Heart left ventricle (tissue), 16 donors: ENCODE measurements at places on chromosomes 6 and 20. TPM values are rescaled to one million over a fixed set of nuclear protein-coding genes. Genes with fewer than 3 reads are reported as not detected.

GRCh38 chr20:60010689-60011458, 52.7 kb downstream of the CDH26 start:
- H3K36me3 ChIP-seq = no peaks in the 10 kb centered on the region
- peaks cover 4% of the 10 kb centered on the region for H3K4me1 ChIP-seq
- no peak for DNase-seq
- H3K27me3 ChIP-seq = no peaks in the 10 kb centered on the region

GRCh38 chr20:62831361-62831788, 14.5 kb downstream of the COL9A3 start:
- H3K27ac ChIP-seq = no peak overlapping the region
- no peak overlapping the region for H3K4me3 ChIP-seq
- no peaks in the 10 kb centered on the region for H3K4me1 ChIP-seq
- peak; percentile 36 for DNase-seq
- no peaks in the 10 kb centered on the region for H3K27me3 ChIP-seq

- no peak overlapping the region for H3K27ac ChIP-seq
- no peaks in the 10 kb centered on the region for H3K4me1 ChIP-seq
- no peaks in the 10 kb centered on the region for H3K36me3 ChIP-seq
- DNase-seq = no peak
- H3K27me3 ChIP-seq = peaks cover 3% of the 10 kb centered on the region
These were observed 30.3 kb downstream of the LRFN2 start for GRCh38 chr6:40556881-40557280.

SRSF3 gene
- 162 TPM for total RNA-seq

- no peak overlapping the region for H3K27ac ChIP-seq
- no peaks in the 10 kb centered on the region for H3K4me1 ChIP-seq
- no peaks in the 10 kb centered on the region for H3K27me3 ChIP-seq
These were observed 204.4 kb downstream of the TAF4 start for GRCh38 chr20:61861054-61861841.

SLC17A4 gene
- not detected for total RNA-seq

DNA sequence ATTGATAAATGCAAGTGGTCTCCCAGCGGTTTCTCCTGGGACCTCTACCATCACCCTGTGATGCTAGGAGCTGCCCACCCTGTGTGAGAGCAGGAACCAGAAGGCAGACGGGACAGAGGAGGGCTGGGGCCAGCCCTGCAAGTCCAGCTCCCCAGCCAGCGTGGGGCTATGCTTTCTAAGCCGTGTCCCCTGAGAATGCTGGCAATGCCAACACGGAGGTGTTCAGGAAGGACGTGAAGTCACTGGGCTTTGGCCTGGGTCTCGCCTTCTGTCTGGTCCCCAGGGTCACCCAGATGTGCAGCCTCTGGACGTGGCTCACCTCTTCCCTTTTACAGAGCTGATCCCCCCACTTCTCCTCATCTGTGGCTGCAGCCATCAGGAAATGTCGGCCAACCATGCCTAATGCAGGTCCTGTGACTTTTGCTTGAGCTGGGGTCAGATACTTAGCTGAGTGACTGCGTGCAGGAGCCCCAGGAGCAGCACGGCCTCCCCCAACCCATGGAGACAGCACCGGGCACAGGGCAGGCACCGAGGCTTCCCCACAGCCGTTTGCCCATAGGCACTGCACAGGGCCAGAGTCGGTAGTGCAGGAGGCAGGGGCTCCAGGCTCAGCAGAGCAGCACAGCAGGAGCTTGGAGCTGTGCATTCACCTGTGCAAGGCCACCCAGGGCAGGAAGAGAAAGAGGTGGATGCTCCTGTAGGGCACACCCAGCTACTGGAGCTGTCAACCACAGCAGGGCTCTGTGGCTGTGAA, 66.2 kb downstream of the GNAS-AS1 start:
- no peak for DNase-seq
- H3K4me1 ChIP-seq = no peaks in the 10 kb centered on the region
- H3K4me3 ChIP-seq = no peak overlapping the region

GRCh38 chr6:3697609-3698008, 53.9 kb downstream of the PXDC1 start:
- no peaks in the 10 kb centered on the region for H3K4me1 ChIP-seq
- H3K27ac ChIP-seq = no peak overlapping the region
- no peaks in the 10 kb centered on the region for H3K36me3 ChIP-seq
- H3K27me3 ChIP-seq = no peaks in the 10 kb centered on the region
- no peak overlapping the region for H3K4me3 ChIP-seq

DNA sequence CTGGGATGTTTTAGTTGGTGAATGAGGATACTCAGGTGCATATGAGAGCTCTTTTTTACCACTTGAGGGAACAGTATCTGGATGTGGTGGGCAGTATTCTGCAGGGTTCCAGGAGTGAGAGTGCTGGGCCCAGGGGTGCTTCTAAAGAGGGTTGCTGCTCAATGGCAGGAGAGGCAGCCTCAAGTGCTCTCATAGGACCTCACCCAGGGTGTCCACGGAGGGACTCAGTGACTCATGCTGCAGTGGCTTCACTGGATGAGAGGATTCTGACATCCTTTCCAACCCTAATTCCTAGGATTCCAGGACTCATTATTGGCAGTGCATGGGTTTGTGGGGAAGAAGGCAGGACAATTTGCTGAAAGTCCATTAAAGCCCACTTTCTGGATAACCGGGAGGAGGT, 176.6 kb upstream of the FERMT1 start:
- no peak overlapping the region for H3K27ac ChIP-seq
- DNase-seq = no peak
- no peak overlapping the region for H3K4me3 ChIP-seq
- no peaks in the 10 kb centered on the region for H3K27me3 ChIP-seq
- peaks cover 2% of the 10 kb centered on the region for H3K4me1 ChIP-seq

DNA sequence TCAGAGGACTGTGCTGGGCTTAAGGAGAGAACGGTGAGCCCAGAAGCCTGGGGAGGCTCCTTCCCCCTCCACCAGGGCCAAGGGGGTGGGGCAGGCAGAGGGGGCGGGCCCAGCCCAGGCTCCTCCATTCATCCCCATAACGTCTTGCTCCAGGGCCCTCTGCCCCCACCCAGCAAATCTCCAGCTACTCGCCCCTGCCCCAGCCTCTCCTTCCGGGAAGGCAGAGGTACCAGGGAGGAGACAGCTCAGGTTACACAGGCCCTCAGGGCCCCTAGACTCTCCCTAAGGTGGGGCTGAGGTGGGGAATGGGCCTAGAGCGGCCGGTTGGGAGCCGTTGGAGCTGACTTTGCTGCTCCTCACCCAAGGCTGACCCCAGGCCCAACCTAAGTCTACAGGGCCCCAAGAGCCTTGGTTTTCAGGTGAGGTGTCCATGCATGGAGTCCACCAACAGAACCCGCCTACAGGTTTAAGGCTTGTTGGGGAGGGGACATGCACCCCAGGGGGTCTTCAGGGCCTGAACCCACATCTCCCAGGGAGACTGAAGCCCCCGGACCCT, 1.2 kb downstream of the LAMA5 start:
- H3K36me3 ChIP-seq = no peaks in the 10 kb centered on the region
- peaks cover 36% of the 10 kb centered on the region for H3K27me3 ChIP-seq
- H3K4me3 ChIP-seq = peak overlapping the region; percentile 92
- peaks cover 22% of the 10 kb centered on the region for H3K4me1 ChIP-seq
- DNase-seq = peak; percentile 56

DNA sequence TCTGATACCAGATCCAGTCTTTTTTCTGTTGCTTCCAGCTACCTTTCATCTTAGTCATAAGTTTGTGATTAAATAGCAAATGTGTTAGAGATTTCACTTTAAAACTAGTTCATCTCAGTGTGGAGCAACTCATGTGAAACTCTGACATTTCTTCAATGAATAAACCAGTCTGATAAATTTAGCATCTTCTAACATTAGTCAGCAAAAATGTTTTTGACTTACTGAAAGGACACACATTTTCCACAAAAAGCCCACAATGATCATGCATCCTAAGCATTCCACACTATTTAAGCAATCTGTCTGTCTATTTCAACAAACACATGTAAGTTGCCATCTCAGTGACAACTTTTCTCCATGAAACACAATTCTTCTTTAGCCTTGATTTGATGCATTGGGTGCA, 222.2 kb upstream of the SLC35B3 start:
- H3K4me1 ChIP-seq = no peaks in the 10 kb centered on the region
- no peak overlapping the region for H3K27ac ChIP-seq
- H3K4me3 ChIP-seq = no peak overlapping the region

DNA sequence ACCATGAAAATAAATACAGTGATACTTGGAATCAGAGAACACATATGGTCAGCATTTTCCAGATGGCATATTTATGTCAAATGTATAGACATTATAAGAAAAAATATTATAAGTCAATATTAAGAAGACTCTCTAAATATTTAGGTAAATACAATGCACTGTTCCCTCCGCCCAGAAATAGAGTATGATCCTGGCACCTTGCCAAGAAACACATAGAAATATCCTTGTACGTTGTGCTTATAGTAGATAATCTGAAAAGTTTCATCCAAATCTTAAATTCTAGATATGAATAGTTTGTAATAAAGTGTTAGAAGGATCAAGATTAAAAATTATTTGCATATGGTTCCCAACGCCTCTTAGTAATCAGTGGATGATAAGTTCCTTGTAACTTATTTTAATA, 645.8 kb upstream of the GJE1 start:
- no peaks in the 10 kb centered on the region for H3K4me1 ChIP-seq
- H3K4me3 ChIP-seq = no peak overlapping the region
- no peaks in the 10 kb centered on the region for H3K27me3 ChIP-seq
- H3K36me3 ChIP-seq = no peaks in the 10 kb centered on the region
- DNase-seq = no peak

DNA sequence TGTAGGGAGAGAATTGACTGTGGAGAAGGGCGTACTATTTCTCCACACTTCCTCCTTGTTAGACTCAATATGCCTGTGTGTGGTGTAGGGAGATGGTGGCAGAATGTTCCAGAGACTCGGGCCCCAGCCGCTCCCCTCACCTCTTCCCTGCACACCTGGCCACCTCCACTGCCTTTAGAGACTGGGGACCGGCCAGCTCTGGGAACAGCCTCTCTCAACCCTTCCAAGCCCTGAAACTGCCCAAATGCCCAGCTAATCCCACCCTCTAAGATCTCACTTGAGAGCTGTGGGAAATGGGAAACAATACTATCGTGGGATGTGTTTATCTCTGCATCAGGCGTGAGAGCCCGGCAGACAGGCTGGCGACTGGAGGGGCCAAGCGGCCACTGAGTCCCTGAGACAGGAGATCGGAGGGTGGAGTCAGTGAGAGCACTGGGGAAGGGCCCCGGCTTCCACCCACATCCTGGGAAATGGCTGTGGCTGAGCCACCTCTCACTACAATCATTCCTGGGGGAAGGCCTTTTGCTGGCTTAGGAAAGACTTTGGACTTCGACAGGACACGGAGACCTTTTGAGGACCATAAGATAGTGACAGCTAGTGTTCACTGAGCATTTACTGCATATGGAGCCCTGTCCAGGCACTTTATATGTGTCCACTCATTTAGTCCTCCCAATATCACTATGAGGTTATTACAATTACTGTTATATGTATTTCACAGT, 31.0 kb upstream of the MRPS18A start:
- H3K36me3 ChIP-seq = no peaks in the 10 kb centered on the region
- no peaks in the 10 kb centered on the region for H3K27me3 ChIP-seq
- H3K4me3 ChIP-seq = no peak overlapping the region
- DNase-seq = peak; percentile 60

DNA sequence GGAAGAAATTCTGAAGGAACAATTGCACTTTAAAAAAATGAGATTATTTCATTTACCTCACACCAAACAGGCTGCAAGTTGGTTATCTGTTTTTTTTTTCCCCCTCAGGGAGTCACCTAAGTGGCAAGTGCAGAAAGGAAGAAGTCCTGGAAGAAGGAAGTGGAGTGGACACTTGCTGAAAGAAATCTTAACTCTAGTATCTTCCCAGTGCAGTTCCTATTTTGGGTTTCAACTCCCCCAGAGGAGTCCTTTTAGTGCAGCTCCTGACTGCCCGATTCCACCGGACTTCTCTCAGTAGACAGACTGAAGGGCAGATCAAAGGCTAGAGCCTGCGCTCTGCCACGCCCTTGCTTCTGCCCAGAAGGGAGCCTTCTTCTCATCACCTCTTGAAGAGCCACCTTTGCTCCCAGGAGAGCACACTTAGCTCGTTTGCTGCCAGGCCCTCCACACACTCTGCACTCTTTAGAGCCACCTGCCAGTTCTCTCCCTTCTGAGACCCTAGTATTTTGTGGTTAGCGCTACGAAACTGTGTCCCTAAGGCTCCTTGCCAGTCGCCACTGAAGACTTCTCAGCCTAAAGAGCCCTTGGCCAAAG, 4.9 kb downstream of the MTCL3 start:
- H3K4me1 ChIP-seq = no peaks in the 10 kb centered on the region
- no peaks in the 10 kb centered on the region for H3K27me3 ChIP-seq
- DNase-seq = no peak
- H3K27ac ChIP-seq = no peak overlapping the region
- H3K4me3 ChIP-seq = peak overlapping the region; percentile 68
- H3K36me3 ChIP-seq = no peaks in the 10 kb centered on the region

NKAIN4 gene
- total RNA-seq = not detected

- no peaks in the 10 kb centered on the region for H3K4me1 ChIP-seq
- H3K27me3 ChIP-seq = no peaks in the 10 kb centered on the region
- no peak for DNase-seq
- no peaks in the 10 kb centered on the region for H3K36me3 ChIP-seq
These were observed 34.0 kb upstream of the SCGN start for GRCh38 chr6:25617997-25618396.

DNA sequence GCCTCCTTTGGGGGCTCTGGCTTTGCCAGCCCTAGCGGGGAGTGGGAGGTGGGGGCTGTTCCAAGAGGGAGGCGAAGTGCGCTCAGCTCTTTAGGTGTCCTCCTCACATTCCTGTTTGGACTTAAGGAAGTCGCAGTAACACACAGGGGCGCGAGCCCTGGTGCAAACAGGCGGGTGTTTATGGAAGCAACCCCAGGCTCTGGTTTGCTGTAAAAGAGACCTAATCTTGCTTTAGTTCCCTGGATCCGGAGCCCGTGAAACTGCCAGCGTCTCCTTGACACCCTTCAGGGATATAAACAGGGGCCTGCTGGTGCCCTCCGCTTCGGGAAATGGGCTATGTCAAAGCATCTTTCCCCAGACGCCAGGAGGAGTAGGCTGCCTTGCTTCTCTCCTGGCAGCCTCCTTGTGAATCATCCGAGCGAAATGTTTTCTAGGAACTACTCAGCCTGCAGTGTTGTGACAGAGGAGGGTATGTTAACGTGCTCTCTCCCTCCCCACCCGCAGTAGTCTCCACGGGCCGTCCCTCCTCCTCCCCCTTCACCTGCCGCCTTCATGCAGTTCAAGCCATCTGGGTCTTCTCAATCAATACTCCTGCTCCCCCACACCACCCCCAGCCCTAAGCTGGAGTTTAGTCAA, 168.0 kb upstream of the LRFN2 start:
- H3K27me3 ChIP-seq = no peaks in the 10 kb centered on the region
- no peaks in the 10 kb centered on the region for H3K36me3 ChIP-seq

PAK5 gene
- total RNA-seq = not detected

DNA sequence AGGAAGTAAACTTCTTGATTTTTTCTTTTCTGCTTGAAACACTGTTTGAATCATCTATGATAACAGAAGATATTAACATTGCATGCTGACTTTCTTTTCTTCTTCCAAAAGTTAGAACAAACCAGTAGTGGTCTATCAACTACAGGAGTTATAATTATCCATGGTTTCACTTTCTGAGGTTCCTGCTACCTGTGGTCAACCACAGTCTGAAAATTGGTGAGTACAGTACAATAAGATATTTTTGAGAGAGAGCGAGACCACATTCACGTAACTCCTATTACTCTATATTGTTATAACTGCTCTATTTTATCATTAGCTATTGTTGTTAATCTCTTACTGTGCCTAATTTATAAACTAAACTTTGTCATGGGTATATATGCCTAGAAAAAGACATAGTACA, 86.1 kb downstream of the MAP7 start:
- no peaks in the 10 kb centered on the region for H3K36me3 ChIP-seq
- H3K4me3 ChIP-seq = no peak overlapping the region
- no peak overlapping the region for H3K27ac ChIP-seq

GRCh38 chr6:29559524-29560287, at the start of gene UBD:
UBD (minus strand) TSS chr6:29559732; CDS start chr6:29559701, 31 bp downstream.
- no peaks in the 10 kb centered on the region for H3K36me3 ChIP-seq
- H3K4me1 ChIP-seq = no peaks in the 10 kb centered on the region
- no peak within 1 kb of the TSS for H3K4me3 ChIP-seq
- no peak within 1 kb of the TSS for H3K27ac ChIP-seq
